ENCODE measurements at places on chromosomes 6 and 20. TPM values are rescaled to one million over a fixed set of nuclear protein-coding genes. Genes with fewer than 3 reads are reported as not detected.

Gene OR2B6
- total RNA-seq: not detected

Gene C4B
- total RNA-seq: 6.0 TPM

Gene OOEP
- total RNA-seq: not detected

Gene CNKSR3
- total RNA-seq: 5.9 TPM

Gene PXDC1
- 66.2 TPM for total RNA-seq

Gene ASF1A
- total RNA-seq: 20.1 TPM

Gene LY86
- not detected for total RNA-seq

Gene SLC35F1
- 0.12 TPM for total RNA-seq

Gene THEMIS
- not detected for total RNA-seq

Gene KHDC1
- 3.9 TPM for total RNA-seq

Gene KATNA1
- total RNA-seq: 41.4 TPM

Gene SPTLC3
- 4.0 TPM for total RNA-seq
